Activated CD4-positive, alpha-beta T cell treated with anti-CD3 and anti-CD28 coated beads for 36 hours (primary cell): ENCODE measurements at places on chromosomes 3 and 15.
A peak's percentile ranks its signal among the peaks of the same experiment; 100 is the strongest.

DNA sequence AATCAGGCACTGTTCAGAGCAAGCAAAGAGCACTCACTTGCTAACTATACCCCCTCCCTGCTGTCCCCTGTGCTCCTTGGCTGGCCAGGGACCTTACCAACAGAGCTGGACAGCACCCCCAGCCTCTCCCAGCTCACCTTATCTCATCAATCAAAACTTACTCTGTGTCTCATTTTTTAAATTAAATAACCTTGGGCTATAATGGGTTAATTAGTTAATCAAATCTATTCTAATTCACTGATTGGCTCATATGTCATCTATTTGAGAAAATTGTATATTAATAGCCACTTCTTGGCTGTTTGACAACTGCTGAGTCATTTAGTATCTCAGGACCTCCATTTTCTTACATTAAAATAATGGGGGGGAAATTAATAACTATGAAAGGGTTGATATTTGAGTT is 22.9 kb downstream of the IL5RA start:
- DNase-seq, result no peak

GRCh38 chr3:69710153-69710977 is 28.9 kb upstream of the MITF start:
- no peak for DNase-seq

- DNase-seq, result no peak
Measured at GRCh38 chr15:60509470-60509869, 30.5 kb upstream of the ICE2 start.

DNA sequence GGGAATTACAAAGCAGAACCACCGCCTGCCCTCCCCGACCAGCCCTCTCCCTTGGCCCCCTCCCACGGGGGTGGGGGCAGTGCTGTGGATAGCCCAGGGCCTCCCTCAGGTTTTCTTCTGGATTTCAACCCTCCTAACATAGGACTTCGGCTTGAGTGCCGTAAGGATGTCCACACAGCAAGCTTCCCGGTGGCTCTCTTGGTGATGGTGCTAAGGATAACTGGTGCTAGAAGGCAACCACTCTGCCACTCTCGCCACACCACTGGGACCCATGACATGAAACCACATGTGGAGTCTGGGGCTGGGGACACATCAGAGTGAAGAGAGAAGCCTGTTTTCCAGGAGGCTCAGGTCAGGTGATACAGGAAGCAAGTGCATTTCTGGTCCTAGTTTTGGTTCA is 35.4 kb downstream of the SCN5A start:
- DNase-seq, result no peak

DNA sequence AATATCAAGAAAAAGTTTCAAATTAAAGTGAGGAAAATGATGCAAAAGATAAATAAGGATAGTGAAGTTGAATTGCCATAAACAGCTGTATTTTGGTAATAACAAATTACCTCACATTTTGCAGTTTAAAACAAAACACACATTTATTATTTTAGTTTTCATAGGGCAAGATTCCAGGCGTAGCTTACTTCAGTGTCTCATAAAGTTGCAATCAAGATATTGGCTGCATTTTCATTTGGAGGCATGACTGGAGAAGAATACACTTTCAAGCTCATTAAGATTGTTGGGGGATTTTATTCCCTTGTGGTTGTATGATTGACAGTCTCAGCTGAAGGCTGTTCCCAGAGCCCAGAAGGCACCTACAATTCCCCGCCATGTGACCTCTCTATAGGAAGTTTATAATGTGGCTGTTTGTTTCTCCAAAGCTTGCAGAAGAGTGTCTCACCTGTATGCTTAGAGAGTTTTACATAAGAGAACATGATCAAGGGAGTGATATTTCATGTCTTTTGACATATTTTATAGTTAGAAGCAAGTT is 151.4 kb downstream of the OTOL1 start:
- no peak for DNase-seq

DNA sequence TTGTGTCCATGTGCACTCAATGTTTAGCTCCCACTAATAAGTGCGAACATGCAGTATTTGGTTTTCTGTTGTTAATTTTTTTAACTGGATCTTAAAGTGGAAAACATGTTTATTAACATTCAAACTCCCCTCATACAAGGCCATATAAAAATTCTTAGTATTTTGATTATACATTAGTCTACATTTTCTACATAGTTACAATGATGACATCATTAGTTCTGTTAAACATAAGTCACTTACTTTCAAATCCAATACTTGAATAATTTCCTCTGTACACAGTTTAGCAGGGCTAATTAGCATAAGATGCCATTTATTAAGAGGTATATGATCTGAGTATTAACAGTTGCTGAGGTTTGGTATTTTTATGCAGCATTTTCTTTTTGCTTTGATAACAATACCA is 91.3 kb upstream of the CCDC39 start:
- DNase-seq, result no peak

GRCh38 chr3:132660052-132660810 is at the start of gene UBA5:
UBA5 (plus strand) TSS chr3:132660329; CDS start chr3:132660538, 209 bp downstream.
- peak; percentile 85 for DNase-seq

DNA sequence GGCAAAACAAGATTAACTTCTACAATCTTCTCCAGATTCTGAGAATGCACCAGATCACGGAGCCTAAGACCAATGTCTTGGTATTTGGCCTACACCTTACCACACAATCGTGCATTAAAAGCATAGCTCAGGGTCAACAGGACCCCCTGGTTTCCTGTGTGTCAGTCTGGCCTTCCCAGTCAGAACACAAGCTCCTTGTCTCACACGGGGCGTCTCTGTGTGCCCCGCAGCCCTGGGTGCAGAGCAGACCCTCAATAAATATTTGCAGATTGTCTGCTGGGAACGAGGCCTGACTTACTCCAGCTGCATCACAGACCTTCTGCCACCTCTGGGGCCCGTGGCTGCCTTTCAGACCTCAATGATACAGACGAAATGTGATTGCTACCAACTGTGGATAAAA is 82.5 kb upstream of the CTNNB1 start:
- DNase-seq, result no peak

- DNase-seq, result peak; percentile 48
Measured at GRCh38 chr3:30894521-30895251, at the start of gene GADL1. GADL1 (minus strand) TSS chr3:30894661; CDS start chr3:30894614, 47 bp downstream.

GRCh38 chr15:98778960-98779359 is 130.6 kb downstream of the IGF1R start:
- DNase-seq, result no peak

- DNase-seq, result no peak
Measured at GRCh38 chr3:130773366-130773765, 26.7 kb upstream of the PIK3R4 start.

GRCh38 chr3:195153130-195153529 is 117.8 kb downstream of the XXYLT1 start:
- no peak for DNase-seq

DNA sequence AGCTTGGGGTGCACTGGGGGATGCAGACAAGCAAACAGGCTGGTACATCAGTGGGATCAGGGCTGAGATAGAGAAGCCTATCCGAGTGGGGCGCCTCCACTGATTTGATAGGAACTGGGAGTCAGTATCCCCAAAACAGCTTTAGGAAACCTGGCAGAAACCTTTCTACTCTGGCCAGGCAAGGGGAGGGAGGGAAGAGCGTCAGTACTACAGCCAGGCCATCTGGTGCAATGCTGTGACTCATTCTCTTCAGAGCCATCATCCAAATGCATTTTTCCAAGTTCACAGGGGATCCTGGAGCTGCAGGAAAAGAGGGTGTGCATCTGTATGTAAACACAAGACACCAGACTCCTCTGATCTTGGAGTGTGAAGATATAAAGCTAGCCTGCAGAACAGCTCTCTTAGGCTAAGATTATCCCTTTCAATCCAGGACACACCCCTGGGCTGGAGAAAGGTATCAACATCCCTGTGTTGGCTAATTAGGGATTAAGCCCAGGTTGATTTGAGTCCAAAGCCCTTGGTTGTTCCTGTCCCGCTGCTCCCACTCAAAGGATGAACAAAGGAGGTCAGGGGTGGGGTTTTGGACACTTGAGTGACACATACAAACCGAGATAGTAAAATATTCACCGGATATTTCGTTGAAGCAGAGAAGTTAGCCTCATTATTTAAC is 9.3 kb downstream of the GALNT15 start:
- no peak for DNase-seq

DNA sequence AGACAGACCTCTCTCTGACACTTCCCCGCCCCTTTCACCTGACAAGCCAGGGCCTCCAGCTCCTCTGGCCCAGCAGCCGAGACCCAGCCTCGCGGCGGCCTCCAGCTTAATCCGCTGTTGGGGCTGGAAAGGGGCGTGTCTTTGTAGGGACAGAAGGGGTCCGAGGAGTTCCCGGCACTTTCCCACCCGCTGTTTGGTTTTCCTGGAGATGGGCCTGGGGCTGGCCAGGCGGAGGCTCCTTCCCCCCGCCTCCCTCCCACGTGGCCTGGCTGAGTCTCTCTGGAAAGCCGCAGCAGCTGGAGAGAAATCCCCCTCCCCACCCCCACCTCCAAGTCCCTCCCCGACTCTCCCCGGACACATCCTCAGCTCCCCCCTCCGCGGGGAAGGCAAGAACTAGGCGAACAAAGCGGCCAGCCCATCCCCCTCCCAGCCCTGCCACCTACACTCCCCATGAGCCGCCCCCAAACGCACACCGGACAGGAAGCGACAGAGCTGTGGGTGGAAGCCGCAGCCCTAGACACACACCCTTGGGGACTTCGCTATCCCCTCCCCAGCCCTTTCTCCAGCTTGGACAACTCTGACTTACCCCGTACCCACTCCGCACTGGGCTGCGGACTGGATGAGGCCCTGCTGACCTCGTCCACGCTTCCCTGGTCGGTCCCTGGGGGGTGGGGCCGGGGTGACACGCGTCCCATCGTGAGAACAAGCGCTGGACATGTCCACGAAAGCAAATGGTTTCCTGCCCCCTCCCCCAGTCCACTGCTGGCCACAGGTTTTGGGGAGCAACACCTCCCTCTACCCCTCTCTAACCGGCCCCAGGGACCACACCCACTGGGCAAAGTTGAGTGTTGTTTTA is 1.2 kb downstream of the IGDCC4 start:
- peak; percentile 33 for DNase-seq

- no peak for DNase-seq
Measured at GRCh38 chr15:63190769-63191649, 1.6 kb downstream of the RAB8B start.

GRCh38 chr3:165195640-165196576 is at the start of gene SLITRK3:
SLITRK3 (minus strand) TSS chr3:165196384; CDS start chr3:165190830, 5,554 bp downstream.
- no peak for DNase-seq

DNA sequence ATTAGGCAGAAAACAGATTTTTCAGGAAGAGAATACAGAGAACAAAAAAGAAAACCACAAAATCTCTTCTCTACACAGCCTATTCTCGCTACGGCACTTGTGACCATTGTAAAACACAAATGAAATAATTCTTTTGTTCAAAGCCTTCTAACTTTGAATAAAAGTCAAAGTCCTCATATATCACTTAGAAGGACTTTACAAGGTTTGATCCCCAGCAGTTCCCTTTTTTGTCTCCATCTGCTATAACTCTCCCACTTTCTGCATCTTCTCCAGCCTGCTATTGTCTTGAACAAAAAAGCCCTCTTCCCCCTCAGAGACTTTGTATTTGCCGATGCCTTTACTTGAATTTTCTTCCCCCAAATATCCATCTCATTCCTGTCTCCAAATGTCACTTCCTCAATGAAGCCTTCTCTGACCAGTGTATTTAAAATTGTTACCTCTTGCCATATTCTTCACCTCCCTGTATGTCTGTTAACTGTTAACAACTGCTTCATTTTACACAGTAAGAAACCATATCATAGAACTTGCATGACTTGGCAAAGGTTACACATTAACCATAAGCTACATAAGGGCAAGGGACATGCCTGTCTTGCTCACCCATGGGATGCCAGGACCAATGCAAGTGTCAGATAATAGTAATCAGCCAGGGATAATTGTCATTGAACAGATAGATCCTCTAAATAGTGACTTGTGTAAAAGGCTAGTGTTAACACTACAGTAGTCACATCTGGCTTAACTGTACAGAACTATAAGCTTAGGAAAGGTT is 122.4 kb downstream of the CBLB start:
- DNase-seq, result no peak

DNA sequence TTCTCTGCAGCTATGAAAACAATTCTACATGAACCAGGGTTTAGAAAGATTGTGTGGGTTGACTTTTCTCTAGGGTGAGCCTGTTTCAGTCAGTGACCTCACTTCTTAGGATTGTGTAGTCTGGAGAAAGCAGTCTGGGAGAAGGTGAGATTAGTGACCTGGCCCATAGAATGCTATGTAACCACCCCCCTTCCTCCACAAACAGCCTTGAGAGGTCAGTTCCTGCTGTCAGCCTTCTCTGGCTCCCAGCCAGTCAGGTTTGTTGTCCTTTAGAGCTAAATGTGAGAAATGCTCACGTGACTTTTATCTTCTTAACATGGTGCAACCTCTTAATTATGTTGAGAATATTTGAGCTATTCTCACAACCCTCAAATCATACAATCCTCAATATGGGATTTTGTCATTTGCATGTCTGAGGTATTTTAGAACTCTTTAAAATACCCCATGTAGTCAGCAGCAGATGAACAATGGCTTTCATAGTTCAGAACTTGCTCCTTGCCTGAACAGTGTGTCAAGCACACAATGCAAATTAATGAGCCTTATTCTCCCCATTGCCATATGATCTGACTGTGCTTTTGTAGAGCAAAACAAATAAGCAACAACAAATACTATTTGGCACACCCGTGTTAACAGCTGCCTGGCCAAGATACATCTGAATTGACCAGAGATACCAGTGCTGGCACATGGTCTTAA is 311.6 kb downstream of the CNTN6 start:
- DNase-seq, result no peak

DNA sequence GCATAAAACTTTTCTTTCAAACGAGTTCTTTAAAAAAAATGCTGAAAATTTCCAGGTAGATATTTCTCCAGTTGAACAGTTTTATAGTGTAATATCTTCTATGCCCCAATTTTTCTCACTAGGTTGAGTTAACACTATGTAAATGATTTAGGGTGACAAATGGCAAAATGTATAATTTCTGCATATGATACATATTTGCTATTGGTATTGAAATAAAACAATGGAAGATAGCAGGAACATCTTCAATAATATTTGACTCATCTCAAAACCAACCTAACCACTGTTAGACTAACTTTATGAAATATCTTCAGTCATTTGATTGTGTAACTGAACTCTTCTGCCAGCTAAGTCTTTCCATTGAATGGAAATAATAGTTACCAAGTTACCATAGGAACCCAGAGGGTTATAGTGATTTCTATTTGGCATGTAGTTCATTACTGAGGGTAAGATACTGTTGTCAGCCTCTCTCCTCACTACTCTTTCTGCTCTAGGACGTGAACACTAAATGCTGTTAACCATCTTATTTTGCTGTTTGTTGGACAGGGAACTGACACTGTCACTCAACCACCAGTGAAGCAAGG is 824.7 kb upstream of the NECTIN3 start:
- no peak for DNase-seq

- DNase-seq, result peak; percentile 28
Measured at GRCh38 chr3:40504636-40505430, 1.0 kb upstream of the ZNF620 start.

GRCh38 chr3:47394881-47395280 is 14.1 kb downstream of the PTPN23 start:
- no peak for DNase-seq

DNA sequence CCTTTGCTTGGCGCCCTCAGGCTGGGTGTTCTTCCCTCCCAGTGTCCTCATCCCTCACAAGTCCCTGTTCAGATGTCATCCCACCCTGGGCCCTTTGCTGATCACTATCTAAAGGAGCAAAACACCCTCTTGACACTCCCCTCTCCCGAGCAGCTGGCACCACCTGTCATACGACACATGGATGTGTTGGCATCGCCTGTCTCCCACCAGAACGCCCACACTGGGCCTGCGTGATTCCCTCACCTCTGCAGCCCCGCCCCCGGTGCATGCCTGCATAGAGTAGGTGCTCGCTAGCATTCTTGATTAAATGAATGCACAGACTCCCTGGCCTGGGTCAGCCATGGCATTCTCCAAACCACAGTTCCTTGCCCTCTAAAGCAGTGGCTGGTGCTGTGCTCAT is 75.8 kb downstream of the DNAJB8 start:
- DNase-seq, result no peak
